Smooth muscle cell of the pulmonary artery (primary cell): ENCODE measurements at places on chromosomes 7 and 10. TPM values are rescaled to one million over a fixed set of nuclear protein-coding genes. Genes with fewer than 3 reads are reported as not detected.

Gene KIAA1549
- total RNA-seq: 0.85 and 1.6 TPM in 2 replicates

Gene GPER1
- 3.2 and 5.3 TPM in 2 replicates for total RNA-seq

Gene PDZD7
- total RNA-seq: 2.8 and 5.5 TPM in 2 replicates

Gene GBX1
- not detected in 2 replicates for total RNA-seq
